ENCODE measurements at places on chromosomes 4 and X. TPM values are rescaled to one million over a fixed set of nuclear protein-coding genes. Genes with fewer than 3 reads are reported as not detected.

CLNK gene
- 1.4 TPM for polyA plus RNA-seq

DNA sequence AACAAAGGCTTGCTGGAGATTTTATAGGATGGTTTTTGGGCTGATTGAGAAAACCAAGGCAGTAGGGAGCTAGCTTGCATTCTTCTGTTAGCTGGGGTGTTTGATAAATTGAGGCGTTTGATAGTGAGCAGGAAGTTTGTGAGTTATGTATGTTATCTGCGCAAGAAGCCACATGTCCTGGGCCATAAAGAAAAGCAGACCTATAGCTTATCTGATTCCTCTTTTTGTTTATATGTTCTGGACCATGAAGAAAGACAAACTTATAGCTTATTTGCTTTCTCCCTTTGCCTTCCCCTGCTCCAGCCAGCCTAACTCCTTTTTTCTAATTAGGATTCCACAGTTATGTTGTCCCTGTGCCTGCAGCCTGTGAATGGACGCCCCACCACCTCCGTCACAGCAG is 9.2 kb downstream of the HNRNPH2 start:
- no peak for DNase-seq

FGD1 gene
- polyA plus RNA-seq: 18.5 TPM

- DNase-seq: no peak
Measured at GRCh38 chr4:4857809-4858508, 1.5 kb upstream of the MSX1 start.

GRCh38 chrX:12617241-12617640 is 174.0 kb upstream of the PRPS2 start:
- no peak for DNase-seq

EVC2 gene
- polyA plus RNA-seq: 10.0 TPM

All from renal pelvis (tissue), 12 donors.